Calu3 (cell line): ENCODE measurements at places on chromosomes 6 and 20. TPM values are rescaled to one million over a fixed set of nuclear protein-coding genes. Genes with fewer than 3 reads are reported as not detected.

DNA sequence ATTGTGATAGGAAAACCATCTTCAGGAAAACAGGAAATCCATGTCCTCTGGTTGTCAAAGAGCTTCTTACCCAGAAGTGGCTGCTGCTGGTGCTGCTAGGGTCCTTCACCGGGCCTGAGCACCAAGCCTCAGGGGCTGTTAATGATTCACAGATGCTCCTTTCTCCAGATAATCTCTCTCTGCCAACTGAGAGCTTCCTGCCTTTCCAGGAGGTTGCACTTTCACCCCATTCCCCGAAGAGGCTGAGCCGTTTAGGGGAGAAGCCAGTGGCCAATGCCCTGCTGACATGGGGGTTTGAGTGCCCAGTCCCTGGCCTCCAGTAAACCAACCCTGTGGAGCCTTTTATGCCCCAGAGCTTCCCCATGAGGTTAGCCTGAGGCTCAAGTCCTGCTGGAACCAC is 122.4 kb downstream of the CBLN4 start:
- no peak for DNase-seq
- H3K4me1 ChIP-seq: no peaks in the 10 kb centered on the region
- H3K36me3 ChIP-seq: no peaks in the 10 kb centered on the region
- no peak overlapping the region for H3K27ac ChIP-seq

DNA sequence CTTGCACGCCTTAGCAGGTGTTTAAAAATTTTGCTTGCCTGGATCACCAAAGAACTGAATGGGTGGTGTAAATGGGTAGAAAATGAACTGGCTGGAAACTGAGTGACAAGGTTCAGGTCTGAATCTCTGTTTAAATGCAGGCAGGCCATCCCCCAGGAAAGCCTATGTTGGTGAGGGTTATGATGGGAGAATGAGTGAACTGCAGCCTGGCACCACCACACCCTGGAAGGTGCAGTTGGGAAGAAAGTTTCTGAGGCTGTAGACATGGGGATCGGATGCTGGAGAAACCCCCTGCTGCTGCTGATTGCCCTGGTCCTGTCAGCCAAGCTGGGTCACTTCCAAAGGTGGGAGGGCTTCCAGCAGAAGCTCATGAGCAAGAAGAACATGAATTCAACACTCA is 519 bp downstream of the CSTL1 start:
- no peaks in the 10 kb centered on the region for H3K36me3 ChIP-seq
- DNase-seq: no peak
- no peak overlapping the region for H3K4me3 ChIP-seq
- H3K27me3 ChIP-seq: no peaks in the 10 kb centered on the region

The C20orf204 gene
- total RNA-seq: 4.9 and 5.0 TPM in 2 replicates

DNA sequence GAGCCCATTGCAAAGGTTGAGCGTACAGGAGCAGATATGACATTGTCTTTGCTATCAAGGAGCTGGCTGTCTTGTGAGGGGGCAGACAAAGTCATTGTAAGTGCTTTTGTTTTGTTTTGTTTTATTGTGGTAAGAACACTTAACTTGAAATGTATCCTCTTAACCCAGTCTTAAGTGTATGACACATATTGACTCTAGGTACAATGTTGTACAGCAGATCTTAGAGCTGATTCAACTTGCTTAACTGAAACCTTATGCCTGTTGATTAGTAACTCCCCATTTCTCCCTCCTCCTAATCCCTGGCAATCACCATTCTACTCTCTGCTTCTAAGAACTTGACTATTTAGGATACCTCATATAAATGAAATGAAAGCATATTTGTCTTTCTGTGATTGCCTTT is 429.0 kb downstream of the BMP2 start:
- H3K36me3 ChIP-seq: no peaks in the 10 kb centered on the region
- no peak overlapping the region for H3K4me3 ChIP-seq
- H3K27ac ChIP-seq: no peak overlapping the region

DNA sequence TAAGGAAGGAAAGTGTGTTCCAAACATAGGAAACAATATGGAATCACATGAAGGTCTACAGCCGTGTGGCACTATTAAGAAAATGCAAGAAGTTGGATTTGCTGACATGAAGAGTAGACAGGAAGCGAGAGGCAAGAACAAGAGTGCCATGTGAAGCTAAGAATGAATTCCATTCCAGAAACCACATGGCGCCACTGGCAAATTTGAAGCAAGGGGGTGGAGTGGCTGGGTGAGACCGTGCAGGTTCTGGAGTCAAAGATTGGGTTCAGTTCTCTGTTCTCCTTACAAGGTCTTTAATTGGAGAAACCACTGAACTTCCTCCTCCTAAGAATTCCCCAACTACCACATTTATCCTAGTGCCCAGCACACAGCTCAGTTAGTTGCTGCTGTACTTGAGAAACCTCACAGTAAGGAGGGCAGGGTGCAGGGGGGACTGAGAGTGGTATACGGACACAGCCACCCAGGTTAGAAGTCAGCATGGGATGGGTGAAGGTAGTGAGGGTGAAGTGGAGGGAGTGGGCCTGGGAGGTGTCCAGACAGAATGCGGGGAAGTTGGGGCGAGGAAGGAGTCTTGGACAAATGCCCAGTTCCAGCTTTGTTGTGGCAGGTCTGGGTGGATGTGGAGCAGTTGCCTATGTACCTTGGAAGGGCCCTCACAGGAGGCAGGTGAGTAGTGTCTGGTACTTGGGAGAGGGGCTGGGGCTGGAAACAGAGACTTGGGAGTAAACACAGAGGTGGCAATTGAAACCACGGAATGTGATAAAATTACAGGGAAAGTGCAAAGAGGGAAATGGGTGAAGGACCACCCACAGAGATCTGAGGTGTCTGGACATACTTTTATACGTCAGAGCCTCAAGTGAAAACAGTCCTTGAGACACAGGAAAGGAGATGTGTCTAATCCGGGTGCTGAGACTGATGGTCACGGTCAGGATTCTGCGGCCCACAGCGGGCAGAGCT is 14.3 kb downstream of the LYRM4 start:
- no peaks in the 10 kb centered on the region for H3K27me3 ChIP-seq
- H3K4me1 ChIP-seq: peaks cover 27% of the 10 kb centered on the region
- no peaks in the 10 kb centered on the region for H3K36me3 ChIP-seq
- no peak overlapping the region for H3K4me3 ChIP-seq
- DNase-seq: no peak

The PRICKLE4 gene
- 6.4 and 7.1 TPM in 2 replicates for total RNA-seq

The BLCAP gene
- total RNA-seq: 90.4 and 114 TPM in 2 replicates

- H3K36me3 ChIP-seq: no peaks in the 10 kb centered on the region
- no peak overlapping the region for H3K4me3 ChIP-seq
- H3K27ac ChIP-seq: no peak overlapping the region
- no peak for DNase-seq
- no peaks in the 10 kb centered on the region for H3K4me1 ChIP-seq
Measured at GRCh38 chr20:31936420-31936819, 15.4 kb downstream of the PDRG1 start.

The ATXN1 gene
- total RNA-seq: 16.6 and 19.7 TPM in 2 replicates

DNA sequence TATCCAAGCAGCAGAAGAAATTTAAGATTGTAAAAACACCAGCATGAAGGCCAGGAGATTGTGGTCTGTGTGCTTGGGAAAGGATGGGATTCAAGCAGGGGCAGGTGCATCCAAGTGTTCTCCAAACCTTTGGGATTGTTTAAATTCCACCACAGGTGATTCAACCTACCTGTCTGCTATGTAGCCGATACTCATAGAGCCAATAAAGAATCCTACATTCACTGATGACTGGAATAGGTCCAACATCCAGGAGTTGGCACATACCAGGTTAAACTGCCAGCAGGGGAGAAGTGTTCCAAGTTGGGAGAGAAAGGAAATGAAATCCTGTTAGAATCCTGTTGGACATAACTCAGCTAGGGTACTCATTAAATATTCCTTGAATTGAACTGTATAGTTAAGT is 2.2 kb downstream of the SLC22A2 start:
- H3K36me3 ChIP-seq: peaks cover 6% of the 10 kb centered on the region
- H3K4me1 ChIP-seq: peaks cover 51% of the 10 kb centered on the region
- no peak overlapping the region for H3K4me3 ChIP-seq
- no peak for DNase-seq
- no peaks in the 10 kb centered on the region for H3K27me3 ChIP-seq

DNA sequence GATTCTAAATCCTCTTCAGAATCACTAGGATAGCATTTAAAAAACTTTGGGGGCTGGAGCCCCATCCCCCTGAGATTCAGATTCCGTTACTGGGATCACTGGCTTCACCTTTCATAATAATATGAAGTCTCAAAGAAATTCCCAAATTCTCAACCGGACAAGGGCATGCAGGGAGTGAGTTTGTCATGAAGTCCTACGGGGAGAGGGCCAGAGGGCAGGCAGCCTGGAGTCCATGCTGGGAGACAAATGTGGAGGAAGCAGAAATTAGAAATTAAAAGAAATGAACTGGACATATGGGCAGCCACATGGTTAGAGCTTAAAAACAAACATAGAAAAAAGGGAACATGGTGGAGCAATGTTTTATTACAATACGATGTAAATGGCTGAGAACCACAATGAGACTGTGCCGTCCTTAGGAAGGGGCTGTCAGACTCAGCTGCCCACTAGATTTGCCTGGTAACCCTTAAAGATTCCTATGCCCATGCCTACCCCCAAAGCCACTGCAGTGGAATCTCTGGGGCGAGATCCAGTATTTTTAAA is 142.6 kb downstream of the CEBPB start:
- peaks cover 17% of the 10 kb centered on the region for H3K27me3 ChIP-seq
- no peak for DNase-seq
- H3K4me3 ChIP-seq: no peak overlapping the region
- H3K36me3 ChIP-seq: peaks cover 5% of the 10 kb centered on the region

The SAMD3 gene
- not detected in 2 replicates for total RNA-seq

The LSM14B gene
- 76.9 and 78.0 TPM in 2 replicates for total RNA-seq

The NKAIN4 gene
- total RNA-seq: not detected in 2 replicates

DNA sequence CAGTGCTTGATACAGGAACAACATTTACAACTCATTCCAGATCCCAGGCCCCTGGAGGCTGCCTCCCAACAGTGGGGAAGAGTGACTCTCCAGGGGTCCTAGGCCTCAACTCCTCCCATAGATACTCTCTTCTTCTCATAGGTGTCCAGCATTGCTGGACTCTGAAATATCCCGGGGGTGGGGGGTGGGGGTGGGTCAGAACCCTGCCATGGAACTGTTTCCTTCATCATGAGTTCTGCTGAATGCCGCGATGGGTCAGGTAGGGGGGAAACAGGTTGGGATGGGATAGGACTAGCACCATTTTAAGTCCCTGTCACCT is 4.2 kb downstream of the PIM1 start:
- no peak for DNase-seq
- H3K27ac ChIP-seq: no peak overlapping the region
- H3K36me3 ChIP-seq: peaks cover 72% of the 10 kb centered on the region
- H3K4me1 ChIP-seq: peaks cover 15% of the 10 kb centered on the region

- no peaks in the 10 kb centered on the region for H3K36me3 ChIP-seq
- peak; percentile 75 for DNase-seq
- peaks cover 88% of the 10 kb centered on the region for H3K27me3 ChIP-seq
- H3K27ac ChIP-seq: no peak overlapping the region
Measured at GRCh38 chr20:56995635-56996075, 270.8 kb downstream of the BMP7 start.

- H3K4me3 ChIP-seq: peak within 1 kb of the TSS; percentile 90
- peaks cover 7% of the 10 kb centered on the region for H3K4me1 ChIP-seq
- peaks cover 6% of the 10 kb centered on the region for H3K36me3 ChIP-seq
- H3K27me3 ChIP-seq: peaks cover 27% of the 10 kb centered on the region
- peak; percentile 36 for DNase-seq
- no peak within 1 kb of the TSS for H3K27ac ChIP-seq
Measured at GRCh38 chr6:144149894-144150709, at the start of gene STX11. Gene STX11 (plus strand): TSS chr6:144150517. CDS start chr6:144186628, 36,111 bp downstream.

The RNF39 gene
- total RNA-seq: 1.3 and 1.4 TPM in 2 replicates

DNA sequence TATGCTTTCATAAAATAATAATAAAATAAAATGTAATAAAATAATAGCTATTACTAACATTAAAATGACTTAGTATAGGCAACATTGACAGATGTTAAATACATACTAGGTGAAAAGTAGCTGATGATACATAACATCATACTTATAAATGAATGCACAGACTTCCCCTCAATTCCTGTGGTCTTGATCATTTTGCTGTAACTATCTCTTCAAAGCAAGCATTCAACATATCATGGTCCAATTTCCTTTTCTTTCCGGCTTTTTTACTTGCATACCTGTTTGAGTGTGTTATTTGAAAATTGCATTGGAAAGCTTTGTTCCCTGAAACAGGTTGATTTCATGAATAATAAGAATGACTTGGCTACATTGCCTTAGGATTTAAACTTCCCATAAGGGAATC is 309.3 kb downstream of the HDGFL1 start:
- H3K4me3 ChIP-seq: no peak overlapping the region
- no peak for DNase-seq
- no peaks in the 10 kb centered on the region for H3K36me3 ChIP-seq
- peaks cover 52% of the 10 kb centered on the region for H3K4me1 ChIP-seq
- no peaks in the 10 kb centered on the region for H3K27me3 ChIP-seq
- no peak overlapping the region for H3K27ac ChIP-seq

The CDC40 gene
- 22.7 and 24.5 TPM in 2 replicates for total RNA-seq

GRCh38 chr20:19807946-19808330 is 49.9 kb downstream of the RIN2 start:
- no peaks in the 10 kb centered on the region for H3K36me3 ChIP-seq
- H3K27me3 ChIP-seq: no peaks in the 10 kb centered on the region
- H3K4me3 ChIP-seq: no peak overlapping the region
- peaks cover 3% of the 10 kb centered on the region for H3K4me1 ChIP-seq
